ENCODE measurements at places on chromosomes 2 and 18.

- DNase-seq: no peak
Measured at GRCh38 chr2:72830273-72830672, 4.4 kb upstream of the EXOC6B start.

DNA sequence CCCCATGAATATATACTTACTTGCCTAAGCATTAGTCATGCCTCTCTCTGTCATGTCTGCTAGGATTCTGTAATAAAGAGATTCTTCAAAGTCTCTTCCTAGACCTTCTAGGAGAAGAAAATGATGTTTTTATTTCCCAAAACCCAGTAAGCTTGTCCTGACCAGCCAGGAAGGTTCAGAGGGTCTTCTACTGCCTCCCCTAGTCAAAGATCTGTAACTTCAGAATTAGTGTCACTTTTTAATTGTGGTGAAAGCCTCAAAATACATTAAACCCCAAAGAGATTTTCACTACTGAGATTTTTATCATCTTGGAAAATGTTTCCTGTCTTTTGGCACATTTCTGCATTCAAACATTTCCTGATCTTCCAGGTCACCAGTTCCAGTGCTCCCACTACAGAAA is 232.9 kb upstream of the STK17B start:
- no peak for DNase-seq

- no peak for DNase-seq
Measured at GRCh38 chr2:10520154-10520553, 72.0 kb upstream of the ODC1 start.

GRCh38 chr2:10359246-10359645 is 56.5 kb downstream of the HPCAL1 start:
- no peak for DNase-seq

GRCh38 chr2:75608684-75609333 is 37.8 kb upstream of the MRPL19 start:
- DNase-seq: peak; percentile 79

DNA sequence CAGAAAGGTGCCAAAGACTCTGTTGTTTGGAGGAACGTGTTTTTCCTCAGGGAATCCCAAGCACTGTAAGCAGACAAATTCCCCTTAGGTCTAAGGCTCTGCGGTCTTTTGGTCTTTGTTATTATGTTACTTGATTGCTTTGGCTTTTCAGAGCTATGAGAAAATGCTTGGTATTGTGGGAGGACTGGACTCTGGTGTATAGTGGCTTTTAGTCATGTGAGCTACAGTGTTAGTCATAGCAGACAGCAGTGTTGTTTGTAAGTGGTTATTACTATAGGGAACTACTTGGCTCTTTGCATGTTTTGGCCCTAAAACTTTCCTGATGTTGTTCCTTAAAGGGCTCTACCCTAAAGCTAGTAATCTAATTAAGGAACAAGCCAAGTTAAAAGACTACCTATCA is 956.2 kb upstream of the LRATD1 start:
- no peak for DNase-seq

Data from HepG2 (cell line).